ENCODE measurements at places on chromosomes 5 and 9.
A peak's percentile ranks its signal among the peaks of the same experiment; 100 is the strongest.

GRCh38 chr5:147442224-147442623 is 67.6 kb downstream of the DPYSL3 start:
- DNase-seq, result no peak

DNA sequence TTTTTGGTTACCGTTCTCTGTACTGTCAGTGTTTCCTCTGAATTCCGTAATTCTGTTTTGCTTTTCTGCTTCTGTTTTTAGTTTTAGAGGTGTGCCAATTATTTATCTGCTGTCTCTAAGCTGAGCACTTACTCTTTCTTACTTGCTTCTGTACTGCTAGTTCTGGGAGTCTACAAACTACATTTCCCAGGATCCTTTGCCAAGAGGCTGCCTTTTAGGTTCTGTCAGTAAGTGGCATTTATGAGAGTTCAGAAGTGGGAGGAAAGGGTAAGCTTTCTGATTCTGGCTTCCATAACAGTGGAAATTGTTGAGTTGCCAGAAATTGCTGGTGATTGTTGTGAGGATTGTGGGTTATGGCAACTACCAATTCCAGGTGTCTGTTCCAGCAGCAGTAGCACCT is 102.4 kb downstream of the OSTF1 start:
- peak; percentile 21 for DNase-seq

DNA sequence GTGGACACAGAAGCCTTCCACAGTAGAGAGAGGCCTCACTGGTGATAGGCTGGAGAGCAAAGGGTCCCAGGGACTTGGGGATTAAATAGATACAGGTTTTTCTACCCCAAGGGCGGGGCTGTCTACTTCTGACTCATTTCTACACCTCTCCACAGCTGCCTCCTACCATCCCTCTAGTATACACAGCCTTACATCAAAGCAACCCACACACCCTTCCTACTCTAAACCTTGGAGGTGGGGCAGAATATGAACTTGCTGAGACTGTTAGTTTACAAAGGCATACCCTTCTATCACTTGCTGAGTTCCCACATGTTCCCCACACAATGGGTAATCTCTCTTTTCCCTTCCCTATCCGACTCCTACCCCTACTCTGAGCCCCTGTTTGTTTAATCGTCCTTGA is 19.9 kb upstream of the PCA3 start:
- no peak for DNase-seq

DNA sequence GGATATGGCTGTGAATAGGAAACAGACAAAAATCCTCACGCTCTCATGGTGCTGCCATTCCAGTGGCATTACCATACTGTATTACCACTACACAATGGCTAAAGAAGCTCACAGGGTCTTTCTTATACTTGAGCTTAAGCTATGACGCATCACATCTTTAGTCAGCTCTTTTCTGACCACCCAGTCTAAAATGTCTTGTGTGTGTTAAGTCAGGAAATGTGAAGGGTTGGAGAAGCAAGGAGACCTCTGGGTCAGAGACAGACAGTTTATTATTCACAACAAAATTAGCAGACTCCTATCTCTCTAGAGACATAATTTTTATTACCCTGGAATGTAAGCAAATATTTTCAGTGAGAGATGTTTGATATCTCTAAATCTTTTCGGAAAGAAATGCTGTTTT is 1583.2 kb upstream of the WWC1 start:
- DNase-seq, result no peak

- DNase-seq, result peak; percentile 72
These were observed 186.7 kb downstream of the PDZD2 start for GRCh38 chr5:31825518-31826068.

DNA sequence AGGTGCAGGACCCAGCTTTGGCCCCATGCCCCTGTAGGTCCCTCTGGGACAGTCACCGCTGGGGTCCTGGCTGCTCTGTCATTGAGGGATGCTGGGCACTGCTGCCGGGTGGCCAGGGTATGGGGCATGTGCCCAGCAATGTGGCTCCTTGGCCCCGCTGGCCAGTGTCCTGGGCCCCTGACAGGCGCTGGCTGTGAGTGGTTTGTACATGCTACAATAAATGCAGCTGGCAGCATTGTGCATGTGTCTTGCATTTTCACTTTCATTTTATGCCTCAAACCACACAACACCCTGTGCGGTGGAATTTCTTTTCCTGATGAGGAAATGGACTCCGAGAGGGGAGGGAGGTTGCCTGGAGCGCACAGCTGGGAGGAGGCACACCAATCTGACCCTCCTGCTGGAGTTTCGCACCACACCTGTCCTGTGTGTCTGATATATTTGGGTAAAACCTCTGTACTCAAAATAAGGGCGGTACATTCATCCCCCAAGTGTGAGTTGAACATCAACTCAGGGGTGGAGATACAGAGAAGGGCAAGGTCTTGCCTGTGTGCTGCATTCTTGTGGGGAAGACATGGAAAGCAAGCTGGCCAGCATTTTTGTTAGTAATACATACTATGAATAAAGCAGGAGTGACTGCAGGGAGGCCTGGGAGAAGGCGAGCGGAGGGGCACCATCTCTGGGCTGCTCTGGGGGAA is 11.7 kb downstream of the TSPAN17 start:
- DNase-seq, result peak; percentile 36

- no peak for DNase-seq
These were observed 271.5 kb downstream of the CDK5RAP2 start for GRCh38 chr9:120308495-120308894.

Measured in NAMALWA (cell line).